Activated CD4-positive, alpha-beta T cell treated with anti-CD3 and anti-CD28 coated beads for 24 hours (primary cell): ENCODE measurements at places on chromosomes 16 and 17.

DNA sequence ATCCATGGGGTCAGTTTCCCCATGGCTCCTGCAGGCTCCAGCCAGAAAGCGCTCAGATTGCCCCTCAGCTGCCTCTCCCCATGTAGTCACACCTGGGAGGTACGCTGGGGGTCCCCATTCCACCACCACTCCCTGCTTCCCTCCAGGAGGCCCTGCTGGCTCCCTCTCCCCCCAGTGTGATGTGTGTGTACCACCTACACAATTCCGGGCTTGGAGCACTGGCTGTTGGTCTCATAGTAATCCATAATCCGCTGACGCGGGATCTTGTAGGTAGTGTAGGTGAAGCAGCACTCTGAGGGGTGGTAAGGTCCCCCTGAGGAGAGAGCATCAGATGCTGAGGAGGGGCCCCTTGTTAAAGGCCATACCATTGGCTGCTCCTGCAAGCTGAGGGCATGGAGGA lies 2.4 kb downstream of the CCL14 start:
- DNase-seq, result no peak

- DNase-seq, result no peak
These were observed 2.2 kb downstream of the ZNF276 start for GRCh38 chr16:89723279-89724250.

GRCh38 chr16:72501739-72502593 lies 330.0 kb upstream of the PMFBP1 start:
- DNase-seq, result no peak

GRCh38 chr17:35243561-35244340 lies 879 bp downstream of the SLFN5 start:
- peak; percentile 27 for DNase-seq

GRCh38 chr16:13507530-13507929 lies 412.4 kb upstream of the ERCC4 start:
- DNase-seq, result no peak

GRCh38 chr16:56825826-56826225 lies 39.2 kb upstream of the SLC12A3 start:
- no peak for DNase-seq

DNA sequence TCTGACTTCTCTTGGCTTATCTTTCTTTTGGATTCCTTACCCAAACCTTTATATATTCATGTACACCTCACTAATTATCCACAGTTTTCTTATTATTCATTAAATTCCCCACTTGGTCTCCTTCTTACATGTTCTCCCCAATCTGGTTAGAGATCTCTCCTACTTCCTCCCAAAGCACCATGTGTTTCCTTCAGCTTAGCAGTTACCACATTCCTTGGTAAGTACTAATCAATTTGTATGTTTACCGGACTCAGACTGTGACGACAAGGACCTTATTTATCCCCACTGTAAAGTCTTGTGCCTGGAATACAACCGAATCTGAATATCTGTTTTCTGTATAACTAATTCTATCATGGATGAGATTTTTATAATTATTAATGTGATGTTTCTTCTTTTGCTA lies 389.5 kb downstream of the KCNJ2 start:
- DNase-seq, result no peak

DNA sequence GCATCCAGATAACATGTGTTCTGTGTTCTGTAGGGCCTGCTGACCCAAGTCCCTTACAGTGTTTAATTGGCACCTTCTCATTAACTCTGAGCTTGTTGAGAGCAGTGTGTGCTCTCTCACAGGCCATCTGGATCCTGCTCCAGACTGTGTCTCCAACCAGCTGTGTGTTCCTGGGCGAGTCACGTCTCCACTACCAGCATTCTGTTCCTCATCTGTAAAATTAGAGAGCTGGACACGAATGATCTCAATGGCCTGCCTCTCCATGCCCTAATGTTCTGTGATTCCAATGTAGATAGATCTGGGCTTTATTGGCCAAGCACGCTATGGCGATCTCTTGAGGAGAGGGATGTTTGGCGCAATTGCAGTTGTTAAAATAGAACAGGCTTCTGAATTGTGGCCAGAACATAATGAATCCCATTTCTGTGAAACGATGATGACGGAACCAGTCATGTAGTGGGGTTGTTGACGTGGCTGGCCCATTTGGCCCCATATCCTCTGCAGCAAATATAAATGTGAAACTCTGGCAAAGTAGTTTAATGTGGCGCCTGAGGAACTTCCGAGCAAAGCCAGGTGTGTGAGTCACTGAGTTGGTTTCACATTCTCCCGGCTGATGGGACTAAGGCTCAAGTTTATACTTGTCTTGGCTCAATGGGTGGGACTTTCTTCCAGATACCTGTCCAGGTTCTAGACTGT lies 22.2 kb downstream of the TBX4 start:
- DNase-seq, result no peak

GRCh38 chr17:17749921-17750320 lies 68.7 kb downstream of the RAI1 start:
- DNase-seq, result no peak

DNA sequence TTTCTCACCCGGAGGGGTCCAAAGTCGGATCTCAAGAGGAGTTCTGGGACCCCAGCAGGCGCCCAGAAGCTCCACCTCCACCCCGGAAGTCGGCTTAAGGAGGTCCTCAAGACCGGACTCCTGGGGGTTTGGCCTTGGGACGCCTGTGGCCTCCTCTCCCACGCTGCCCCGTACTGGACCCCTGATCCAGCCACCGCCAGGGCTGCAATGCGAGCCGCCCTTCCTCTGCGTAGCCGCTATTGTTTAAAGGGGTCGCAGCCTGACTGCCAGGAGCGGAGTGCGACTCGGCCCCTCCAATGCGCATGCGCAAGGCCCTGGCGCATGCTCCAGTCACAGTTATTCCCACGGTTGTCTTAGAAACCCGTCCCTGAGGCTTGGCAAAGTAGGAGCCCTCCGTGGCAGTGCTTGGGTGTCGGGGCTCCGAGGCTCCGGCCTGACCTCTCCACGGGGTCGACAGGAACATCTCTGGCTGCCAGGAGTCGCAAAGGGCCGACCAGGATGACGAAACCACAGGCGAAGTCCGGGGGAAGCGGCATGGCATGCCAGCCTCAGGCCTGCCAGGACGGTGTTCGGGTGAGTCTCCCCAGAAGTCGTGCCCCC lies 719.0 kb downstream of the KCNJ18 start:
- DNase-seq, result no peak

GRCh38 chr16:77591347-77591746 lies 131.0 kb upstream of the NUDT7 start:
- no peak for DNase-seq

GRCh38 chr16:83268169-83268568 lies 539.6 kb upstream of the HSBP1 start:
- DNase-seq, result no peak

- no peak for DNase-seq
These were observed 128.0 kb upstream of the C17orf78 start for GRCh38 chr17:37247825-37248224.

- DNase-seq, result peak; percentile 43
These were observed at the start of gene TANC2 for GRCh38 chr17:62965686-62966425. TSS of gene TANC2 (plus strand) at chr17:62966235. CDS start at chr17:63009560, 43,325 bp downstream.

DNA sequence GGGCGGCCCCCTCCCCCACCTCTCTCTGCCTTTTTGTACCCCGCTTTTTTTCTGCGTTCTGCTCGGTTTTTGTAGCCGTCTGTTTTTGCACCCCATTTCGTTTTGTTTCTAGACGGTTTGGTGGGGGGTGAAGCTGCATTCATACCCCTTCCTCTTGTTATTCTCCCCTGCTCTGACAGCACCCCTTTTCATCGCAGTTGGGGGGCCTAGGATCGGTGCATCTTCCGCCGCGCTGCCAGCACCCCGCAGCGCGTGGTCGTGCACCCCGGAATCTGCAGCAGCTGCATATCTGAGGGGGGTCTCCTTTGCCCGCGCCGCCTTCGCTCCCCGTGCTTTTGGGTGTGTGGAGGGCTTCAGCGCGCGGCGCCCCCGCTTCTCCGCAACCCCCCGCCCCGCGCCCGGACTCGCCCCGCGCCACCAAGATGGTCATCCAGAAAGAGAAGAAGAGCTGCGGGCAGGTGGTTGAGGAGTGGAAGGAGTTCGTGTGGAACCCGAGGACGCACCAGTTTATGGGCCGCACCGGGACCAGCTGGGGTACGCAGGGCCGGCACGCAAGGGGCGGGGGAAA lies 455 bp downstream of the ATP1B2 start:
- DNase-seq, result no peak

DNA sequence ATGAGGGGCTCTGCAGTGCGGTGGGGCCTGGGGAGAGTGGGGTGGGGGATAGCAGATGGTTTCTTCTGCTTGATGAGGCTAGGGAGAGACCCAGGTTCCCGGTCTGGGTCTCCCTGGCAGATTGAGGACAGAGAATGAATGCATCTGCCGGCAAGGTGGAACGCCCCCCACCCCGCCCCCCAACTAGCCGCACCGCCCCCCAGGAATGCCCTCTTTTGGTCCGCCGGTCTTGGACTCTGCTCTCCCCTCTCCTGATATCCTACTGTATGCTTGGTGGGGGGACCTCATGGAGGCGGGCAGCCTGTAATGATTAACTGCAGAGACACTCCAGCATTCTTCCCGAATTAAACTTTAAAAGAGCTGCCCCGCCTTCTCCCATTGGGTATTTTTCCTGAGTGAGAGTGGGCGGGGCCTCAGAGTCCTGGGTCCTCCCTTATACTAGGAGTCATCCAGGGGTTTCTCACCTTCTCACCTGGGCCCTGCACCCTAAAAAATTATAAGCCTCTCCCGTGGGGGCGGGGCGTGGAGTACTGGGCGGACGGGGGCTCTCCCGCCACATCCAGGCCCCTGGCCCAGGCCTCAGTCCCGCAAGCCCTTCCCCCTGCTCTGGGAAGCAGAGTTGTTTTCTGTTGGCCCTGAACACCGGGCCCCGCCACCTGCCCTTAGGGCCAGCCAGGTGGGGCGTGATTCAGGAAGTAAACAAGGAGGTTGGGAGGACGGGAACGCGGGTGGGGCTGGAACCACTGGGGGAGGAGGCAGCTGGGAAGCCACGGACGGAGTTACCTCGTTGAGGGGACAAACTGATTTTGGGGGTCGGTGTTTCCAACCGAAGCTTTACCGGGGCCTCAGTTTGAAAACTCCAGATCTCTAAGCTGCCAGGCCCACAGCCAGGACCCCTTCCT lies 1.5 kb downstream of the GRB7 start:
- no peak for DNase-seq

GRCh38 chr16:72099377-72099818 lies 5.8 kb downstream of the DHX38 start:
- DNase-seq, result peak; percentile 18

DNA sequence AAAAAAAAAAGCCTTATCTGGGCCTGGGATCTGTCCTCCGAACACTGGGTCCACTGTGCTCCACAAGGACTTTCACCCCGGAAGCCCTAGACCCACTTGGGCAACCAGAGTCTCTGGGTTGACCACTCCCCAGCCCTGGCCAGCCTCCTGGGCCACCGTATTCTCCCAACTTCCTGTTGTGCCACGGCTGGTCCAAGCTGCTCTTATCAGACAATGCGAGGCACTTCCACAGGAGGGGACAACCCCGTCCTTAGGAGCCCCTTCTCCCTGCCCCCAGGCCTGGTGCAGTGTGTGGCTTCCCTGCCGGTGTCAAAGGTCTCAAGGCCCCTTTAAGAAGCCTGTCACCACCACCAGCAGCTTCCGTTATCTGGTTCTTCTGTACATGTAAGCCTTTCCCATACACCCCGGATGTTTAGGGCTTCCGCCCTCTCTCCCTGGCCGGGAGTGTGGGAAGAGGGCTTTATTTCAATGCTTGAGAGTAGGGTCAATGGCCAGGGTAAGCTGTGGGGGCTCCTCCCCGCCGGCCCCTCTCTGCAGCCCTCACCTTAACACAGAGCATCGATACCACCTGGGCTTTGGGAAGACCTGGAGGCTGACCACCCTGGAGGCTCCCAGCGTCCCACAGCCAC lies 313.0 kb downstream of the SEC14L1 start:
- DNase-seq, result no peak

GRCh38 chr16:49830873-49831272 lies 25.0 kb downstream of the ZNF423 start:
- no peak for DNase-seq

- DNase-seq, result no peak
These were observed 46.6 kb downstream of the PHKB start for GRCh38 chr16:47507701-47508100.

GRCh38 chr16:56320056-56320455 lies 105.3 kb downstream of the AMFR start:
- no peak for DNase-seq

DNA sequence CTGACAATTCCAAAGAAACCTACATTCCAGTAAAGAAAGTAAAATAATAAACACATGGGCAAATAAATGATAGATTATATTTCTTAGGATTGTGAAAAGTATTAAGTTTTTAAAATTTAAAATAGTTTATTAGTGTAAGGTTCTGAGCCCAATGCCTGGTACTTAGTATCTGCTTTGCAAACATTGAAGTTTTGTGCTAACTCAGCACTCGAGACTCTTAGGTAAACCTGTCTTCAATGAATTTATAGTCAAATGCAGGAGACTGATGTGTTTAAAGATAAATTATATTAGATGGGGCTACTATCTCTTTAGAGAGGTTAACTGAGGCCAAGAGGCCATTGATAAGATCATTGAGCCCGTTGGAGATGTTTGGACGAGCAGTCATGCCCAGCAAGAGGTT lies 138.3 kb upstream of the SALL1 start:
- DNase-seq, result no peak

DNA sequence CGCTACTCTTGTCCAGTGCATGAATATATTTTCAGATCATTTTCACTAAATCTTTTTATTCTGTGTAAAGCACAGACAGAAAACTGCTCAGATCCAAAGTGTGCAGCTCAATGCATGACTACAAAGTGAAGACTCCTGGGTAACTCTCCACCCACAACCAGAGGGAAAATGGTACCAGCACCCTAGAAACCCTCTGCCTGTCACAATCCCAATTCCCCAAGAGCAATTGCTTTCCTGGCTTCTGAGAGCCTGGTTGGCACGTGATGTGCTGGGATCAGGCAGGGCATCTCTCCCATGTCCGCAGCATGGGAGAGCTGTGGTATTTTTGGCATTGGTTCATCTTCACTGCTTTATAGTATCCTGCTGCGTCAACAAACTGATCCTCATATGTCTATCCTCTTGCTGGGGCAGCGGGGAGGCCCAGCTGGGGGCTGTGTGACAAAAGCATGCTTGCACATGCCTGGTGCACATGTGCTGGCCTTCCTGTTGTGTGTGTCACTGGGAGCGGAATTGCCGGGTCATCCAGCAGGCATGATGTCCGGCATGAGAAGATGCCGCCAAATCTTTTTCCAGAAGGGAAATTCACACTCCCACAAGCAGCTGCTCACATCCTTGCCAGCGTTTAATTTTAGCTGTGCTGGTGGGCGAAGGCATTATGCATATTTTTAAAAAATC lies 278.9 kb upstream of the FOXF1 start:
- DNase-seq, result no peak

GRCh38 chr17:4086041-4086483 lies 56.8 kb downstream of the ZZEF1 start:
- DNase-seq, result no peak
